ENCODE measurements at places on chromosomes 12 and 14.

GRCh38 chr12:75859868-75860267 is 171.7 kb downstream of the PHLDA1 start:
- no peak for DNase-seq

- no peak for DNase-seq
Measured at GRCh38 chr12:106953352-106954250, 2.1 kb upstream of the TMEM263 start.

DNA sequence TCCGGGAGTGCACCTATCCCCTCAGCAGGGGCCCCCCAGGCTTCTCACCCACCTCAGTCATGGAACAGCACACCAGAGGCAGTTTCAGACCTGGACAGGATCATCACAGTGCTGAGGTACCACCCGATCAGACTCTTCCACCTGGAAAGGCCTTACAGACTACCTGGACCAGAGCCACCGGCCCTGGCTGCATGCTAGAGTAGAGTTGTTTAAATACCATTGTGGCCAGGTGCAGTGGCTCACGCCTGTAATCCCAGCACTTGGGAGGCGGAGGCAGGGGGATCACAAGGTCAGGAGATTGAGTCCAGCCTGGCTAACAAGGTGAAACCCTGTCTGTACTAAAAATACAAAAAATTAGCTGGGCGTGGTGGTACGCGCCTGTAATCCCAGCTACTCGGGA is 61.5 kb downstream of the TSPAN11 start:
- no peak for DNase-seq

GRCh38 chr14:103078420-103078749 is 5.6 kb upstream of the LBHD2 start:
- peak; percentile 77 for DNase-seq

- DNase-seq = no peak
Measured at GRCh38 chr14:104215706-104216334, 77.4 kb downstream of the KIF26A start.

GRCh38 chr14:37469650-37470049 is 125.4 kb downstream of the FOXA1 start:
- no peak for DNase-seq

DNA sequence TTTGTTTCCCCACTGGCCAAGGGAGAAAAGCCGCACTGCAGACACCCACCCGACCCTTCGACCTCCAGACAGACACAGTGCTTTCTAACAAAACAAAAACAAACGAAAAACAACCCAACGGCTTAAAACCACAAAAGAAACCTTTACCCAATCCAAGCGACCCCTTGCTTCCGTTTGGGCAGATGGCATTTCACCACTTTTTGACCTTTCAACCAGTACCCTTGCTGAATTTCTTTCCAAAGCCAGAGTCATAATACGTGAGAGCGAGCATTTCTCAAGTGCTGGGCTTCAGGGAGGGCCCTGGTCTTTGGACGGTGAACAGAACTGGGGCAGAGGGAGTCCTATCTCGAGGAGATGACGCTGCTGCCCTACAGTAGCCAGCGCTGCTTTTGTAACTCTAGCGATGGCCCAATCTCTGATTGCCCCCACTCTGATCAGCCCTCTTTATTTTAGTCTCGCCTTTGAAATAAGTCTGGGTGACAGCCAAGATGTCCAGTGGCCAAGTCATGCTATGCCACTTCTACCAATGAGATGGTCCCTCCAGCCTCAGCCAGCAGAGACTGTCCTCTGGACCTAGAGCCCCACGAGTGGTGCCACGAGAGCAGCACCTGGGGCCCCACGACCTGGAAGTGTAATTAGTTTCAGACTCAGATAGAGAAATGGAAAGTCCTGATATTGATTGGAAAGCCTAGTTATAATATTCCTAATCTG is 21.9 kb upstream of the ADIPOR2 start:
- no peak for DNase-seq

DNA sequence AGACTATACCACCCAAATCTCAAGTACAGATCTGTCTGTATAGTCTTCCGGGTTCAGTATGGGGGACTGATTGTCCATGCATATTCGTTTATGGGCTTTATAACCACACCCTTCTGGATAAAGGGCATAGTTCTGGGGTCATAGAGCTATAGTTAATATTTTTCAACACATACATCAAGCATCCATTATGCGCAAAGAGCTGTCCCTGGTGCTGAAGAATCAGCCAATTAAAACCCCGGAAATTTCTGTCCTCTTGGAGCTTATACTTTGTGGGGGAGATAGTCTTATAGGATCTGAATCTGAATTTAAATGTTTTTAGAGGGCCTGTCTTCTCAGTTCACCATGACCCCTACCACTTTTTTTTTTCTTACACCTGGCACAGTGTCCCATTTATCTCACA is 256.7 kb downstream of the SUDS3 start:
- no peak for DNase-seq

- no peak for DNase-seq
Measured at GRCh38 chr12:21751517-21751916, 23.0 kb downstream of the KCNJ8 start.

GRCh38 chr14:49221316-49221715 is 364.9 kb downstream of the RPS29 start:
- no peak for DNase-seq

DNA sequence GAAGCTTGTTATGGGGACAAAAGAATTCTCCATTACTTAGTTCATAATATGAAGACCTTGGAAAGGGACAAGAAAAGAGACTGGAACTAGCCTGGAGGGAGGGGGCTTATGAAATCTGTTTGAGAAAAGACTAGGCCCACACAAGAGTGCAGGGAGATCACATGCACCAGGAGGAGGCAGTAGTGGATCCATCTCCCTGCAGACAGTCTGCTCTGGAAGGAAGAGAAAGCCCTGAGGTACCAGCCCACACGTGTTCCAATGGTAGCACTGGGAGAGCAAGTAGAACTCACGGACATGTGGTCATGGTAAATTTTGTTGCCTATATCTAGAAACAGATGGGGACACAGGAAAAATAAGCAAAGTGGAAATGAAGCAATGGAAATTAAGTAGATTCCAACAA is 445.4 kb downstream of the SOX5 start:
- DNase-seq = no peak

- no peak for DNase-seq
Measured at GRCh38 chr14:38696925-38697324, 406.1 kb downstream of the SEC23A start.

GRCh38 chr12:124847113-124848074 is 16.3 kb downstream of the SCARB1 start:
- peak; percentile 87 for DNase-seq

- DNase-seq = no peak
Measured at GRCh38 chr12:31019976-31020375, 53.7 kb upstream of the DDX11 start.

GRCh38 chr14:24416254-24416931 is 13.1 kb downstream of the CBLN3 start:
- DNase-seq = no peak

GRCh38 chr12:50059440-50060119 is 2.2 kb downstream of the ASIC1 start:
- DNase-seq = no peak

DNA sequence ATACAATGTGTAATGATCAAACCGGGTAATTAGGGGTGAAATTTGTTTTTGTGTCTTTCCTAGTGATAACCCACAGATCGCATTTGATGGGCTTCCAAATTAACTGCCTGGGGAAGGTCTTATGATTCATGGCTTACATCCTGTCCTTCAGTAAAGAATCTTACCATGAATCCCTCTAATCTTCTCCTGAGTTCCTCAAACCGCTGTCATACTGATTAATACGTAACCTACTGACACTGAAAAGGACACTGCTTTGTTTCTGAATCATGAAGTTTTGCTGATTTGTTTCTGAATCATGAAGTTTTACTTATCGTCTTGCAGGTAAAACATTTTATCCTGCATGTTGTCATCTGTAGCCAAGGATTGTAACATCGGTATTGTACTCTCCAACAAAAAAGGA is 52.0 kb upstream of the CRY1 start:
- DNase-seq = no peak

- no peak for DNase-seq
Measured at GRCh38 chr14:23696701-23697239, 60.6 kb downstream of the DHRS2 start.

DNA sequence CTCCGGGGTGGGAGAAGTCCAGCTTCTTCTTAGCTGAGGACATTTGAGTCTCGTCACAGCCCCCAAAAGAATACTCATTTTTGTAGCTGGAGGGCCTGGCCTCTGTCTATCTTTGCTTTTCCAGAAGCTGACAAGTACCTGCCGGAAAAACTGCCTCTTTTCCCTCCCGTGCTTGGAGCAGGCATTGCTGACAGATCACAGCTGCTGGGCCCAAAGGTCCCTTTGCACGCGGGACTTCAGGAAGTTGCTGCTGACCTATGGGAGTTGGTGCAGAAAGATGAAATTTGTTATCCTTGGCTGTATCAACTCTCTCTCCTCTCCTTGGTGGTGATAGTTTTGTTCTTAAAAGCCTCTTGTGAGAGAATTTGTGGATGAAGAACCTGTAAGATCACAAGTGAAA is 92.8 kb downstream of the PAPOLA start:
- DNase-seq = no peak

DNA sequence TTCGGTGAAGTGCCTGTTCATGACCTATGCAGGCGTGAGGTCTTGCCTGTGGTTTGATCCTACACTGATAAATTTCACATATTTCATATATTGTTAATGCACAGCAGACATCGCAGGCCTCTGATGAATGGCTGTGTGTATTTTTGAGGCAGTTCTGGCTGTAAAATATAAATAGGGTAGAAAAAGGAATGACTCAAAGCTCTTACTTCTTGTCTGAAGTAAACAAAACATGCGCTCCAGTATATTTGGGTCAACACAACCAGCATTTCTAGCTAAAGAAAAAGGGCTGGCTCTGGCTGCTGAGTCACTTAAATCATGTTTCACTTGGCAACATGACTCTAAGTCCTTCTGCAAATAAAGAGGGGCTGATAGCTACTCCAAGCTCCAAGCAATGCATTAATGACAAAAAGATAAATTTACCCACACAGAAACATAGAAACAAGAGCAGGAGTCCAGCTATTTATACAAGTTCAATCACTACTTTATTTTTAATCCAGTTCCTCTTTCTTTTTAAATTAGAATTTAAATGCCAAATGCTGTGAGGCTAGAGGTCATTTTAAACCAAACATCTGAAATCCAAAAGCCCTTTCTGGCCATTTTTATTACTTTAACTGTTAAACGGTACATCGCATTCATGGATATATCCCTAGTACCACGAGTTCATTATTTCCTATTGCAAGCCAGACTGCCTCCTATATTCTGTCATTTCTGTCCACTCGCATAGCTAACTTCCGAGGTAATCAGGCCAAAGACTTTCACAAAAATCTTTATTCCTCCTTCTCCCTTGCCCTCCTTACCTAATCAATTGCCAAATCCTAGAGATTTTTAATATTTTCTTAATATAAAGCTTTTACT is 54.3 kb upstream of the TMCC3 start:
- no peak for DNase-seq

GRCh38 chr14:39488600-39488999 is 56.4 kb upstream of the FBXO33 start:
- peak; percentile 10 for DNase-seq

DNA sequence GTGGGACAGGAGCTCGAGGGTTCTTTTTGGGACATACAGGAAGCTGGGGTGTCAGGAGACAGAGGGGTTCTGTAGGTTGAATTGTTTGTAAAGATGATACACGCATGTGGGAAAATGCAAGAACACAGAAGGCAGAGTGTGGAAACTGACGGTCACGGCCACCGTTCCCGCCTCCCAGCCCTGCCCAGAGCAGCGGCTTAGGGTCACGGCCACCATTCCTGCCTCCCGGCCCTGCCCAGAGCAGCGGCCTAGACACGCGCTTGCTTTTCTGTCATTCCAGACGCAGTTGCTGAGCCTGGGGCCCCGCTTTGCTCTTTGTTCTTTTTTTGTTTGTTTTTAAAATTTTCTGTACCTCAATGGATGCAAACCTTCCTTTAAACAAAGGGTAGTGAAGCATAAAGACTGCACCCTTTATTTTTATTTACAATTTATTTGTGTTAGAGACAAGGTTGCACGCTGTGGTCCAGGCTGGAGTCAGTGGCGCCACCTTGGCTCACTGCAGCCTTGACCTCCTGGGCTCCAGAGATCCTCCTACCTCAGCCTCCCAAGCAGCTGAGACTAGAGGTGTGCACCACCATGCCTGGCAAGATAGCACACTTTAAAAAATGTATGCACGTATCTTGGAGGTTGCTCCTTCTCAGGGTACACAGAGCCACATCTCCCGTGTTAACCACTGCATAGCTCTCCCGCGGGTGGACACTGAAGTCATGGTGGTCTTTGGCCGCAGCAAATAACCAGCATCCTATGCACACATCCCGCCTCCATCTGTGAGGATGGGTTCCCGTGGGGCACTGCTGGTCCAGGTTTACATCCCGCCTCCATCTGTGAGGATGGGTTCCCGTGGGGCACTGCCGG is 142.3 kb downstream of the ADGRD1 start:
- DNase-seq = no peak

DNA sequence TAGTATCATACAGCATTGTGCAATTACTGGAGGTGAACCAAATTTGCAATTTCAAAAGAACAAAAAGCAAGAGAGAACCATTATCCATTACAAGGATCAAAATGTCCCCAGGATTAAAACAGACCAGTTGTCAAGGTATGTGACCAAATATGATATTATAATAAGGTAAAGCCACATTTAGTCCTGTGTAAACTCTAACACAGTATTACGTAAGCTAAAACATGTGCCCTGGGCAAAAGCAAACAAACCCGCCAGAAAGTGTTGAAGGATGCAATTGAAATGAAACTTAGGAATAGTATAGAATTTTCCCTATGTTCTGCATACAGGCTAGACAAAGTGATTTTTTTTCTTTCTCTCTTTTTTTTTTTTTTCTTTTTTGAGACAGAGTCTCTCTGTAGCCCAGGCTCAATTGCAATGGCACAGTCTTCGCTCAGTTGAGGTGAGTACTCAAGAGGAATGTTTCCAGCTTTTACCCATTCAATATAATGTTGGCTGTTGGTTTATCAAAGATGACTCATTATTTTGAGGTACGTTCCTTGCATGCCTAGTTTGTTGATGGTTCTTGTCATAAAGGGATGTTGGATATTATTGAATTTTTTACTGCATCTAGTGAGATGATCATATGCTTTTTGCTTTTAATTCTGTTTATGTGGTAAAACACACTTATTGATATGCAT is 137.1 kb upstream of the FOXG1 start:
- no peak for DNase-seq

GRCh38 chr14:100103250-100104005 is 38.2 kb downstream of the EVL start:
- no peak for DNase-seq

DNA sequence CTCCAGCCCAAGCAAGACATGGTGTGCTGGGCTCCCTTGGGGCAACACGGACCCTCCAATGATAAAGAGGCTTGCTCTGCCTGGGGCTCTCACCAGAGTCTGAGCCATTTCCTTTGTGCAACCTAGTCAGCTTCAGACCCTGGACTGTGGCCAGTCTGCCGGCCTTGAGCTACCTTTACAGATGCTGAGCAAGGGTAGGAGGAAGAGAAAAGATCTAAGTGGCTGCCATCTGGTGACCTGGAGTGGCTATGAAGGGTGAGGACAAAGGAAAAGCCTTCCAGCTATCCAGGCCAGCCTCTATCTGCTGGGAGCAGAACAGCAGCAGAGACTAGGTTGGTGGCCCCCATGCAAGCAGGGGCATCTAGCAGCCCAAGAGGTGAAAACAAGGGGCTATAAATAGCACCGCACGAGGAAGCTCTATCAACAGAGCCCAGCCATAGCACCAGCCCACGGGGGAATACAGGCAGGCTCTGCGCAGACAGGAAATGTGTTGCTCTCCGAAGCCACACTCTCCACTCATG is 230.1 kb downstream of the FOXN3 start:
- DNase-seq = no peak

GRCh38 chr12:62224601-62225000 is 35.6 kb upstream of the USP15 start:
- no peak for DNase-seq

GRCh38 chr12:106417926-106418910 is 60.7 kb downstream of the POLR3B start:
- DNase-seq = no peak

GRCh38 chr12:57993834-57994233 is 52.5 kb downstream of the ATP23 start:
- no peak for DNase-seq

Measured in hypothalamus (tissue), 51 donors.